Activated CD4-positive, alpha-beta T cell treated with anti-CD3 and anti-CD28 coated beads, Interleukin-2, amount 50 U/mL, for 1 hour (primary cell): ENCODE measurements at places on chromosomes 3 and 15.

DNA sequence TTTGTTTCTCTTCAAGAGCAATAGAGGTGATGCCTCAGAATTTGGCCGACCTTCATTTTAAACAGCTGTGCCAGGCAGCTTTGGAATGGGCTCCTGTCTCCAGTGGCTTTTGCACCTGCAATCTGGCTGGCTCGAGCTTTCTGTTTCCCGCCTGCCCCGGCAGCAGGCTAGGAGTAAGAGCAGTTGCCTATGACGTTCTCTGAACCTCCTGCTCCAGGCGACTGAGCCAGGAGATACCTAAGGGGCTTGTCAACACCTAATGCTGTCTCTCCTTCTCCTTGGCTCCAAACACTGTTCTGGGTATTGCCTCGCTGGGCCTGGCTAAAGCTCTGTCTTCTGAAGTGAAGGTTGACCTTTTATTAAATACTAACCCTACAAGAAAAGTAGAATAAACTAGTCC lies 229.9 kb downstream of the LRRN1 start:
- DNase-seq, result no peak

DNA sequence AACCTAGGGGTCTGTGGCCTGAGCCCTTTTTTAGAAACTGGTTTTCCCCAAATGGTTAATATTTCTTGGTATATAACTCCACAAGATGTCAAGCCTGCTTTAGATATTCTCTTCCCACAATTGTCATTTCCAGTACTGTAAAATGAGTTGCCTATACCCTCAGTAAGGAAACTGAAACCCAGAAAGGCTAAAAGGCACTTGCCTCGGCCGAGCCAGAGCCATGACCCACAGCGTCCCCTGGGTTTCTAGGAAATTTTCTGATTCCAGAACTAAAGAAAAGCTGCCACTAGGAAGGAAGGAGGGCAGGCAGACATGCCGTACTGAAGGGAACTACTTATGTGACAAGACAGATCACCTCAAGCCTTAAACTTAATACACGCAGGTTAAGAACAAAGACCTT lies 59.1 kb downstream of the ATP8B4 start:
- no peak for DNase-seq

DNA sequence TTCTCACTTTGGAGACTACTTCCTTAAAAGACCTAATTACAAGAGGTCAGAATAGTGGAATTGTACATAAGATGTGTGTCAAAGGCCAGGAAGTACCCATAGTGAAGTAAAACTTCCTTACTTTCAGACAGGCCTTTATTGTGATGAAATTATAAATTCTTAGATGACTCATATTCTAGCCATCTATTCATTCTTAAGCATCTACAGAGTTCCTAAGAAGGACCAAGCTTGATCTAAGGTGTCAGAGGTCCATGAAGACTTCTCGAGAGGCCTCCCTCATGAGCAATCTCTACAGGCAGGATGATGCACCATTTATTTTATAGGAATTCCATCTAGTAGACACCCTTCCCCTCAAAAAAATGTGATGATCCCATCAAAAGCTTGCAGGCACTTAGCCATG lies 493.3 kb downstream of the MAGI1 start:
- no peak for DNase-seq

DNA sequence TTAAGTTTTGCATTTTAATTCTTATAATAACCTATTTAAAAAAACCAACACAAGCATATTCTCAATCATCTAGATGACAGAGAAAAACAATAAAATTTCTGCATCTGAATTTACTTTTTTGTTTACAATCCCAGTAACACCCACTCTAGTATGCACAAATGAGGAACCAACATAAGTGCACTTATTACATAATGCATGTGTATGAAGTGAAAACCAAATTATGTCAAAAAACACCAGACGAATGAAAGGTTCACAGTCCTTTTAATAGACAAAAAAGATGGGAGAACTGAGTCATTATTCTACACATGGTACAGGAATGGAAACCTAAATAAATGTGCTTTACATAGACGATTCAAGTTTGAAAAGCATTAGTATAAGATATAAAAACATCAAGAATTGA lies 91.7 kb downstream of the NR1I2 start:
- no peak for DNase-seq

DNA sequence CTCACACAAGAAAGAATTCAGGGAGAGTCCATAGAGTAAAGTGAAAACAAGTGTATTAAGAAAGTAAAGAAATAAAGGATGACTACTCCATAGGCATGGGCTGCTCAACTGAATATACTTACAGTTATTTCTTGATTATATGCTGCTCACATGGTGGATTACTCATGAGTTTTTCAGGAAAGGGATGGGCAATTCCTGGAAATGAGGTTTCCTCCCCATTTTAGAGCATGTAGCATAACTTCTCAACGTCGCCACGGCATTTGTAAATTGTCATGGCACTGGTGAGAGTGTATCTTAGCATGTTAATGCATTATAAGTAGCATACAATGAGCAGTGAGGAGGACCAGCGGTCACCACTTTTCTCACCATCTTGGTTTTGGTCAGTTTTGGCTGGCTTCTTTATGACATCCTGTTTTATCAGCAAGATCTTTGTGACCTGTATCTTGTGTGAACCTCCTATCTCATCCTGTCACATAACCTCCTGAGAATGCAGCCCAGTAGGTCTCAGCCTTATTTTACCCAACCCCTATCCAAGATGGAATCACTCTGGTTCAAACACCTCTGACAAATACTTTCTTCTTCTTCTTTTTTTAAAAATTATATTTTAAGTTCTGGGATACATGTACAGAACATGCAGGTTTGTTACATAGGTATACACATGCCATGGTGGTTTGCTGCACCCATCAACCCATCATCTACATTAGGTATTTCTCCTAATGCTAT lies 849.7 kb downstream of the TBL1XR1 start:
- no peak for DNase-seq

DNA sequence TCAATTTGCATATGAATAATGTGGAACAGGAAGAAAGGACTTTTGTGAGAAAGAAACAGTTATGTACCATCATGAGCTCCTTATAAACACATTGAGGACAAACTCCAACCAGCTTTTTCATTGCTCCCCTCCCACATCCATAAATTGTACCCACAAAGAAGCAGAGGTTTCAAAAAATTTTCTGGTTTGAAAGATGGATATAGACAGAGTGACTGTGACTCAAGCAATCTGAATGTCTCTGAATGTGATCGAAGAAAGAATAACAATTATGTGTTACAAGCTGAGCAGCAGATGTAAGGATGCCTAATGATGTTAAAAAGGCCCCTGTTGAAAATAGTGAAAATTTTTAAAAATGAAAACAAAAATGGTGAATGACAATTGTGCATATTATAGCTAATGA lies 127.4 kb downstream of the TFG start:
- DNase-seq, result no peak

- no peak for DNase-seq
Measured at GRCh38 chr3:45986303-45986982, 9.2 kb downstream of the FYCO1 start.

- peak; percentile 51 for DNase-seq
Measured at GRCh38 chr3:101828691-101829436, 20.4 kb upstream of the NFKBIZ start.

GRCh38 chr3:73381551-73381950 lies 243.2 kb downstream of the PDZRN3 start:
- DNase-seq, result no peak

DNA sequence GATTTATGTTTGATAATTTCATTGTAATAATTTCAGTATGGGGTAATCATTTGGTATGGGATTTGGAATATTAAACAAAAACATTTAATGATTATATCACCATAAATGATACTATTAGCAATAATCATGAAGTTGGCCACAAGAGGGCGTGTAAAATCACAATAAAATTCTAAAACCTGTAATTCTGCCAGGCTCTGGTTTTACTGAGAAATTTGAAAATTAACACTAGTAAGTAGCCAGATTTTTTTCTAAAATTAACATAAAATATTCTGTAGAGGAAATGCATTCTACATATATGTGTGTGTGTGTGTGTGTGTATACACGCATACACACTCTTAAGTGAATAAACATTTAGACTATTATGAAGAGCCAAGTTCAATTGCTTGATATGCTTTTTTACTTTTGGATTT lies 40.5 kb downstream of the FEZF2 start:
- no peak for DNase-seq
